ENCODE measurements at places on chromosomes 2 and 18.

- no peak for DNase-seq
These were observed 1.2 kb downstream of the KCNG2 start for GRCh38 chr18:79798999-79799370.

DNA sequence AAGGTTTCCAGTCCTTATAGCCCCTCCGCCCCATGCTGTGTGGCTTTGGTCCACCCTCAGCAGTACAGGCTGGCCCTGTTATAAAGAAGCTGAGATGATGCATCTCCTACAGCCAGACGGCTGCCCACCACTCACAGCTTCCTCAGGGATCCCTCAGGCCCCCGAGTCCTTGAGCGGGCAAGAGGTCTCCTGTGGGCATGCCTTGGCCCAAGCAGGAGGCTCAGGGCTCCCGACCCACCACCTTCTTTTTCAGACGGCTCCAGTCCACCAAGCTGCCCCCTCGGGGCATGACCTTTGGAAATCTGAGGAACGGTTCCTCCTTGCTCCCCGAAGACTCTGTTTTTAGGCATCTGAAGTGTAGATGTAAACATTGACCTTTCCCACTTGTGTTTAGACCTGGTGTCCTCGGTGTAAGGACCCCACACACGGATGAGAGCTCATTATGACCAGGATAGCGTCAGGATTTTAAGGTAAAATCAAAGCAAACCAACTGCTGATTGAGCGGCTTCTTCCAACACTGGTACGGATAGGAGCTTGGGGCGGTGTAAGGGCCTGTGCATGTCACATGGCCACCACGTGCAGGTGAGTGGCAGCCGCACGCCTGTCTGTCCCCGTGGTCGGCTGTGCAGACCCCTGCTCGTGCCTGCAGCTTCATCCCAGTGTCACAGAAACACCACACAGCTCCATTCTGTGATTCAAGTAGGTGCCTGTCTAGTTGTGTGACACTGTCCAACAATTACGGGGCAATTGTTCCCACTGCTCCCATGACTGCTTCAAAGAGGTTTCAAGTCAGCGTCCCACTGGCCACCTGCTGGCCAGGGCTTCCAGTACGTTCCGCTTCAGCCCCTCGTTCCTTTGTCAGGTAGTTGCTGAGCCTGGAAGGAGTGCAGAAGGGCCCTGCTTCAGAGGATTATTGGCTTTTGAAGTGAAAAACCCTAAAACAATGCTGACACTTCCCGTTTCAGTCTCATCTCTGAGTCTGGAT is 74.7 kb downstream of the NDUFA10 start:
- no peak for DNase-seq

GRCh38 chr2:237649541-237650454 is 22.4 kb downstream of the LRRFIP1 start:
- DNase-seq = no peak

DNA sequence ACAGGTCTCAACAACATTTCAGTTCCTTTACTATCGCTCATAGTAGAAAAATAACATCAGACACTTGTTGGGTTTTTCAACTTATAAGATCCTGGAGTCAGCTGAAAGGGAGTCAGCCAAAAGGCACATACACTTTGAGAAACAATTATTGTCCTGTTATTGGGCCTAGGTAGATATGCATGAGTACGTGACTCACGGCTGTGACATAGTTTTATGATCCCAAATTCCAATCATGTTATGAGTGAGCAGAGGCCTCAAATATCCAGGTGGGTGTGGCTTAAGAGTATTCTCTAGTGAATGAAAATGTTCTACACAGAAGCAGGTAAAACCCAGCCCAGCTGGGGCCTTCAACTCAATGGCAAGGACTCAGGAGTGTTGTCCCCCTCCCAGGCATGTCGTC is 27.2 kb downstream of the SERPINB8 start:
- DNase-seq = no peak

GRCh38 chr2:68318914-68319397 is 793 bp downstream of the CNRIP1 start:
- peak; percentile 53 for DNase-seq

DNA sequence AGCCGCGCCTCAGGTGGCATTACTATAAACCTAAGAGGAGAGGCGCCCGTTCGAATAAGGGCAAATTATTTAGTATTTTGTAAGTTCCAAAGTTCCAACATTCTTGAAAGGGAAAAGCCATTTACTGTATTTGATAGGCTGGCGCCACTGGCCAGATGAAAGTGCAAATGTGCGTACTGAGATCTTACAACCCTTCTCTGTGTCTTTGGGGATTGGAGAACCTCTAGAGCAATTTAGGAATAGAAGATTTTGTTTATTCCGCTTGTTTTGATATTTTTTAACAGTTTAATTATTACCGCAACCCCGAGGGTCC is 467 bp upstream of the WDR35 start:
- no peak for DNase-seq

Measured in head of caudate nucleus (tissue), 42 donors.